Left kidney (tissue), 8 donors: ENCODE measurements at places on chromosomes 2 and 18. TPM values are rescaled to one million over a fixed set of nuclear protein-coding genes. Genes with fewer than 3 reads are reported as not detected.

- no peak for DNase-seq
These were observed 233.4 kb upstream of the MYT1L start for GRCh38 chr2:2564300-2565078.

The CELF4 gene
- polyA plus RNA-seq, result 2.9 TPM

DNA sequence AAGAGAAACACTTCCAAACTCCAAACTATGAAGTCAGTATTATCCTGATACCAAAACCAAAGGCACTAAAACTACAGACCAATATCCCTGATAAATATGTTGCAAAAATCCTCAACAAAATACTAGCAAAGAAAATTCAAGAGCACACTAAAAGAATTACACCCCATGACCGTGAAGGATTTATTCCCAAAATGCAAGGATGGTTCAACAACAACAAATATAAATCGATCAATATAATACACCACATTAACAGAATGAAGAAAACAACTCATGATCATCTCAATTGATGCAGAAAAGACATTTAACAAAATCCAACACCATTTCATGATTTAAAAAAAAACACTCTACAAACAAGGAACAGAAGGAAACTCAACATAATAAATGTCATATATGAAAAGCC is 50.5 kb downstream of the IWS1 start:
- DNase-seq, result no peak

DNA sequence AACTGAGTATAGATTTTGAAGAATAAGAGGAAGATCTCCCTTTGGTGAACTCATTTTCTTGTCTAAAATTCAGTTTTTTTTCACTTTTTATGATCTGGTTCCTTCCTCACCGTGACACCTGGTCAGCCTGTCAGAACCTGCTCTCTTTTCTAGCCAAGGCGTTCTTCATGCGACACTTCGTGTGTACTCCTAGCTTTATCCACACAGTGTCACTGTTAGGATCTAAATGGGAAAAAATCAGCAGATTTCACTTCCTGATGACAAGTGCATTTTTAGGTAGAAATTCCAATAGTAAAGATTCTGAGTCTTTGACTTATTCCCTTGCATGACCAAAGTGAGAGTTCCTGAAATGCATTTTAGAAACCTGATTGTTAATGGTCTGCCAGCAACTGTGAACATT is 89.8 kb downstream of the KLHL14 start:
- no peak for DNase-seq

The SERPINB7 gene
- polyA plus RNA-seq, result 1.0 TPM

DNA sequence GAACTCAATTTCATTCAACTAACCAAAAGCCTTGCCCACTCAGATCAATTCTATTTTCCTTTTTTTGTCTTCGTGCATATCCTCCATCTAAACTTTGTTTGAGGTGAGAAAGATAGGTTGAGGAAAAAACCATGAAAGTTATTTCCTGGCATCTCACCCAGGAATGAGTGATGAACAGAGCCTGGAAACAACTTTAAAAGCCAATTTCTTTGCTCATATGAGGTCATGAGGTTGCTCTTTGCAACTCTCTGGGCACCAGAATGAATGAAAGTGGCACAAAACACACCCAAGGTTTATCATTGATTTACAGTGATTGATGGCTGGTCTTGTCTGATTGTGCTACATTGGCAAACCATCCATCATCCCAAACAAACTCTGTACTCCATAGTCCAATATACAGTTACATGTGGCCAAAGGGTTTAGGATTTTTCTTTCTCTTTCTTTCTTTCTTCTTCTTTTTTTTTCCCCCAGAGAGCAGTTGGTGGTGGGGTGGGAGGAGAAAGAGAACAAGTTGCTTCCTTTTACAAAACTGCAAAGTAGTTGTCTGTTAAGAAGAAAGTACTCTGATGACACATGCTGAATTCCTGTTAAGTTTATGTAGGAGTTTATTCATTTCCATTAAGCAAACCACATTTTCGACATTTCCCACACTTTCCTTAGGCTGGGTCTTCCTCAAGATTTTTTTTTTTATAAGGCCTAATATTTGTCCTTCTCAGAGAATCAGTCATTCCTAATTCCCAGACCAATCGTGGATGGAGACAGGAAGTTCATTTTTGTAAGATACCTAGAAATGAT is 575.9 kb upstream of the ZEB2 start:
- no peak for DNase-seq

The SLC16A14 gene
- 7.9 TPM for polyA plus RNA-seq

The MC5R gene
- polyA plus RNA-seq, result 0.22 TPM

The TXNDC2 gene
- not detected for polyA plus RNA-seq
